Suprapubic skin (tissue), 4 donors: ENCODE measurements at places on chromosomes 12 and 14.
A peak's percentile ranks its signal among the peaks of the same experiment; 100 is the strongest.

DNA sequence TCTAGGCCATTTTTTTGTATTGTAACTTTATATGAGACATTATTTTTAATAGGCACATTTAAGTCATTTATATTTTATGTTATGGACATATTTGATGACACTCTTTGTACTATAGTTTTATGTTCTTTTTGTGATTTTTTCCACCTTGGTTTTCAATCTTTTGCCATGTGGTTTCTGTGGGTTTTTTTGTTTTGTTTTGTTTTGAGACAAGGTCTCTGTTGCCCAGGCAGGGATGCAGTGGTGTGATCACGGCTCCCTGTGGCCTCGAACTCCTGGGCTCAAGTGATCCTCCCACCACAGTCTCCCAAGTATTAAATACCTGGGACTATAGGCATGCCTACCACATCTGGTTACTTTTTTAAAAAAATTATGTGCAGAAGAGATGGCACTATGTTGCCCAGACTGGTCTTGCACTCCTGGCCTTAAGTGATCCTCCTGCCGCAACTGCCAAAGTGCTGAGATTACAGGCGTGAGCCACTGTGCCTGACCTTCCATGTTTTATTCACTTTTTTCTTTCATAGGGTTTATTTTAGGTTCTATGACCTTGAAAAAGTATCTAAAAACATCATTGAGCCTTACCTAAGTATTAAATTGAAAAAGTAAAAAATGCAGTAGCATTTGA, 16.3 kb downstream of the MSRB3 start:
- no peak for DNase-seq

DNA sequence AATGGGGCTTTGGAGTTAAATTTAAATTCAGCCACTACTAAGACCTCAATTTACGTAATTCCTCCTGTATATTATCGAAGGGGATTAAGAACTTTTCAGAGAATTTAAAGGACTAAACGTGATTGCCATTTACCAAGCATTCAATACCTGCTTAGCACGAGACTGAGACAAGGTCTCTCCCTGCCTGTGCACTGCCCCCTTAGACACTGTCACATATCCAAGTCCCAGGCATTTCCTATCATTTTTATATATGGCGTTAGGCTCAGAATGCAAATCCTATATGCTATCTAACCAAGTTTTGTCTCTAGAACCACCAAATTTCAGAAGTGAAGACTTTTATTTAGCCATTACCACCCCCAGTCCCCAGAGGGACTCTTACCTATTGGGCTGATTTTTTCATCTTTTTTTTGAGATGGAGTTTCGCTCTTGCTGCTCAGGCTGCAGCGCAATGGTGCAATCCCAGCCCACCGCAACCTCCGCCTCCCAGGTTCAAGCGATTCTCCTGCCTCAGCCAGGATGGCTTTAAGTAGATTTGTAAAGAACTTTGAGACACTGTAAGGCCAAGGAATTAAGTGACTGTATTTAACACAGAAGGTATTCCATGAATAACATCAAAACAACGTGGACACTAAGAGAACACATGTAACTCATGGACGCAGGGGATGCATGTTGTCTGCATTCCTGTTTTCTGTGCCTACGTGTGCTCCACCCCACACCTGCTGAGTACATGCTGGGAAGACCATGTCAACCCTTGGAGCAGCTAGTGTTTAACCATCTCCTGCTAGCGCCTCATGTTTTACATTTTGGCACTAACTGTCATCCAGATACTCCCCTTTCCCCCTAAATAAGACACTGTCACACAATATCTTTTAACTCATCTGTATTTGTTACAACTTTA, 6.4 kb downstream of the HSP90AA1 start:
- no peak for DNase-seq

DNA sequence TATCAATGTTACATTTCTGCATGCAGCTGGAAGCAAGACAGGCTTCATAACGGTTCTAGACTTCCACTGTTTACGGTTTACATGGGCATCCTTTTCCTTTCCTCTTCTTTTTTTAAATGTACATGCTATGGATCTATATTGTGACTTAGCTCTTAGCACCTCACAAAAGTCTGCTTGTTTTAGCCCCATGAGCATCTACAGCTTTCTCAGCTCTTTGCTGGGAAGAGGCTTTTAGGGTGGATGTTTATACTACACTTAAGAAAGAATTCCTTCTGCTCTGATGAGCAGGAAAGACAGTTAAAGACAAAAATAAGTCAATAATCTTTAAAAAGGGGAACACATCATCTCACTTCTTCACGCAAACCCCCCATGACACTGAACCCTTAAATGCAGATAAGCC, 51.4 kb downstream of the KICS2 start:
- DNase-seq, result no peak

DNA sequence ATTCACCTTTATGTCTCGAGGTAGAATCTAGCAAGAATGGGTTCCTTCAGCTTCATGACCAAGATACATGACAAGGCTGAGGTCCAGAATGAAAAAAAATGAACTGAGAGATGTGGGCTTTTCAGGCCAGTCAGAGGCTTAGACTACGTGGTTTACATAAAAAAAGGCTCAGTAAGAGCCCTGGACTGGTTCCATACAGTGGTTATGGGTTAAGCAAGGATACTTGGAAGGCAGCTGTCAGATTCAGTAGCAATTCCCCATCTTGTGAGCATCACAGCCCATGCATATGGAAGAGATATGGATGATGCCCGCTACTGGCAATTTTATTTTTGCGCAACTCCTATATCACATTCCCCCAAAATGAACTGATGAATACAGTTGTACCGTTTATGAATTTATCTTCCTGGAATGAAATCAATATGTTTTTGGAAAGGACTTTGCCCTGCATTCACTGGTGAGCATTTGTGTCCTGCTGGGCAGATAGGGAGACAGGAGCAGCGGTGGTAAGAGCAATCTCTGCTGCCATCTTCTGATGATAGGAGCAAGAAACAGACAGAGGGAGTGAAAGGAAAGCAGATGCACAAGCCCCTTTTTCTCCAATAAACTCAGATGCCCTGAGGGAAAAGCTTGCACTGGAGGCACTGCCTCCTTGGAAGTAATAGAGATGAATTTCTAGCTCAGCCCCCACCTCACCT, 280.4 kb downstream of the GALC start:
- DNase-seq, result no peak

GRCh38 chr12:27190761-27191160, 53.3 kb upstream of the STK38L start:
- no peak for DNase-seq

DNA sequence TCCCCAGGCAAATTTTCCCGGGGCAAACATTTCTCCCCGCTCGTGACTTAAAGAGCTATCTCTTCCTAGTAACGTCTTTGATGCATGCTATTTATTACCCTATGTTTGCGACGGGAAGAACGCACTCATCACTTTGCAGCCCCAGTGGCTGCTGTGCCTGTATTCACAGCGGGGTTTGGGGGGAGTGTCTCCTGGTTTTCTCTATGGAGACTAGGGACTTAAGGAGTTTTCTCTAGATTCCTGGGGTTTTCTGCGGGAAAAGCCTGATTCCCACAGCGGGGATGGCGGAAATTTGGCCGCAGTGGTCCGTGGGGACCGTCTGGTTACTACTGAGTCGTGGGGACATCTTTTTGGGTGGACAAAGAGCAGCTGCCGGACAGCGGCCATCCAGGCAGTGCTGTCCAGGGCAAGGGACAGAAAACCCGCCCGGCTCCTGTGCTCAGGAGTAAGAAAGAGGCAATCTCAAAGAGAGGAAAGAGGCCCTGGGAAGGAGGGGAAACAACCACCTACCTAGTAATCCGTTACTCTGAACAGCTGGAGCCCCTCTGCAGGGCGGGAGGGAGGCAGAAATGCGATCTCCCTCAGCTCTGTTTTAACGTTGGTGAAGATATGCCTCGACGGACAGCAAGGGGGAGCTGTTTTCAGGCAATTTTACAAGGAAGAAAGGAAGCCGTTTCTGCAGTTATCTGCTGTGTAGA, 771 bp upstream of the AVPR1A start:
- DNase-seq, result no peak

GRCh38 chr12:111597831-111598636, 1.1 kb downstream of the ATXN2 start:
- peak; percentile 82 for DNase-seq

DNA sequence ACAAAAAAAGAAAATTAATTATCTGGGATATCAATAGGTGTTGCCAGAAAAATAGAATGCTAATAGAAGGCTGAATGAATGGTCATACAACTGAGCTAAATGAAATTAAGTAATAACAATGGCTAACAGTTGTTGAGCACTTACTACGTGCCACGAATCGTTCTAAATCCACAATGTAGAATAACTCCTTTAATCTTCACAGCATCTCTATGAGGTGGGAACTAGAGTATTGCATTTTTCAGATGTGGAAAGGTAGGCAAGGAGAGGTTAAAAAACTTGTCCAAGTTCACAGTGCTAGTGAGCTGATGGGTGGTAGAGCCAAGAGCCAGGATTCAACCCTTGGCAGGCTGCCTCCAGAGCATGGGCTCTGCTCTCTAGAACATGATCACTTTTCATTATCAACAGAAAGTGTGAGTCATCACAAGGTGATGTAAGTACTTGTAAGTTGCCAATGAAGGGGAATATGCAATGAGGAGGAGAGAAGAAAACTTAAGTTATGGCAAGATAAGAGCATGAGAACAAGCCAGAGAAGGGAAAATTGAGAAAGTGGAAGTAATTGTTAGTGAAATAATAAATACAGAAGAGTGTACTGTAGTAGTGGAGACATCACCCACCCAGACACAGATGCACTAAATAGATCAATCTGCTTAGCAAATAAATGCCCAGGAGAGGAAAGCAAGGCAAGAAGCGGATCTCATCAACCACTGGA, 122.1 kb downstream of the PRKD1 start:
- no peak for DNase-seq

DNA sequence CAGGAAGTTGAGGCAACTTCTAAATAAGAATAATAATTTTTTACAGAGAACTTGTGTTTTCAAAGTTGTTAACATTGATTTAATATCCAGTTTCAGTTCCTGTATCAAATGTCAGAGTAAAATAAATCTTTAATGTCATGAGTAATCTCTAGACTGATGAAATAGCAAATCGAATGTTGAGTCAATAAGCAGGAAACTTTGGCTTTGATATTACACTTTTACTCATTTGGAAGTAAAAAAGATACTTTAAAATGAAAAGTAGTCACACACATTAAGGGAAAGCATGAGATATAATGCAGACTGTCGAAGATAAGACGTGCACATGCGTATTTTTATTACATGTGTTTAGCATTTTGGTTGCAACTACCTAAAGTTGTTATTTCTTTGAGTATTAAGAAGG, 78.2 kb upstream of the PTGDR start:
- DNase-seq, result no peak

DNA sequence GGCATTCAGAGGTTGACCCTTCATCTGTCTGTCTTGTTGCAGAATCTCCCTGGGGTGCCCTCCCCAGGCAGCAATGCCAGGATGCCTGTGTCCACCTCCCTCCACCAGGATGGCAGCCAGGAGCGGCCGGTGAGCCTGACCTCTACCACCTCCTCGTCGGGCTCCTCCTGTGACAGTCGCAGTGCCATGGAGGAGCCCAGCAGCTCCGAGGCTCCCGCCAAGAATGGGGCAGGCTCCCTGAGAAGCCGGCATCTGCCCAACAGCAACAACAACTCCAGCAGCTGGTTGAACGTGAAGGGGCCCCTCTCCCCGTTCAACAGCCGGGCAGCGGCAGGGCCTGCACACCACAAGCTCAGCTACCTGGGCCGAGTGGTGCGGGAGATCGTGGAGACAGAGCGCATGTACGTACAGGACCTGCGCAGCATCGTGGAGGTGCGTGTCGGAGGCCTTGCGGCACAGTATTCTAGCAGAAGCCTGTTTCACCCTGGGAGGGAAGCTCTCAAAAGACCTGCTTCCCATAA, 23.4 kb downstream of the PLEKHG3 start:
- no peak for DNase-seq

GRCh38 chr12:14239935-14240872, 125.3 kb upstream of the ATF7IP start:
- no peak for DNase-seq

DNA sequence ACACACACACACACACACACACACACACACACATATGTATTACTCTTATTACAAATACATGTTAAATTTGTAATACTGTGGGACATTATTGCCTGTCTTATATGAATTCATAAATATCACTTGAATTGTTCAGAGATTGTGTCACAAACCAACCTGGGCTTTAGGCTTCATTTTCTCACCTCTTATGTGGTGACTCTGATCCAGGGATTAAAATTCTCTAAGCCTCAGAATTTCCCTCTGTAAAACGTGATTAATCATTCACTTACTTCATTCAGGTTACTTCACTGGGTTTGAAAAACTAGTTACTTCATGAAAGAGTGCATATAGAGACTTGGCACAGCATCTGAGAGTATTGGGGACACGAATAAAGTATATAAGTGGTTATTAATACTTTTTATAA, 240.3 kb upstream of the PDZRN4 start:
- no peak for DNase-seq

GRCh38 chr12:75446857-75447256, 33.7 kb upstream of the GLIPR1 start:
- no peak for DNase-seq

GRCh38 chr12:57865084-57865751, 18.7 kb upstream of the CTDSP2 start:
- peak; percentile 88 for DNase-seq

- DNase-seq, result no peak
Measured at GRCh38 chr12:61860451-61860850, 399.8 kb upstream of the USP15 start.

- DNase-seq, result no peak
Measured at GRCh38 chr12:93612776-93613175, 40.3 kb downstream of the SOCS2 start.

GRCh38 chr14:22200977-22201605, 387.9 kb downstream of the DAD1 start:
- no peak for DNase-seq

GRCh38 chr12:56804169-56804568, 41.0 kb downstream of the HSD17B6 start:
- no peak for DNase-seq

DNA sequence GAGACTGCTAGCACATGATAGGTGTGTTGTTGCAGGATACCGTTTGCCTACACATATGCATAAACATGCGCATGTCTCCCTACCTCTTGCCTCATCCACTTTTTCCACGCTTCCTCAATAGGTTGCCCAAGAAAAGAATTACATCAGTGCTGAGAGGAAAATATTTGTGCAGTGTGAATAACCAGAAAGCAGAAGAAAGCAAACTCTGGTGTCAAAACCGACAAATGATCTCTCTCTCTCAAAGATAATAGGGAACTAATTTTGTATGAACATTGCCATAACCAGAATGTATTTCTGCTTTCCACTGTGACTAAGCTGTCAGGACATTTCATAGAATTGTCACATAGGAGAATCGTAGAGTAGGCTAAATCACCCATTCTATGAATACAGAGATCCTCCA, 1.3 kb downstream of the CLEC7A start:
- DNase-seq, result no peak

GRCh38 chr12:27841392-27841882, 61.4 kb upstream of the MANSC4 start:
- DNase-seq, result no peak

DNA sequence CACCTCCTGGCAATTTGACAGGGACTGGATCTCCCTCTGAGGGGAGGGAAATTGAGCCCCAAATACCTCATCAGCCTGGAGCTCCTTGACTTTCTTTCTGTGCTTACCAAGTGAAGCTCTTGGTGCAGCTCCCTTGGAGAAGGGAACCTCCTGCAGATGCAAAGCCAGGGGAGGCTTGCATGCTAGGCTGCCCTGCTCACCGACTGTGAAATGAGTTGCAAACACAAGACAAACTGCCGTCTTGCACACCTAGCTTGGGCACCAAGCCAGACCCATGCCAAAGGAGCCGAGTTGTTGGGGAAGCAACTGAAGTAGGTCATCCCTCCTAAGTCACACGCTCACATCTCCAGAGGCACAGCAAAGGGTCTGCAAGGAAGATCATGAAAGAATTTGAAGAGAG, 95.2 kb downstream of the GTF2A1 start:
- no peak for DNase-seq
